Effector memory CD4-positive, alpha-beta T cell (primary cell): ENCODE measurements at places on chromosomes 16 and 17.

DNA sequence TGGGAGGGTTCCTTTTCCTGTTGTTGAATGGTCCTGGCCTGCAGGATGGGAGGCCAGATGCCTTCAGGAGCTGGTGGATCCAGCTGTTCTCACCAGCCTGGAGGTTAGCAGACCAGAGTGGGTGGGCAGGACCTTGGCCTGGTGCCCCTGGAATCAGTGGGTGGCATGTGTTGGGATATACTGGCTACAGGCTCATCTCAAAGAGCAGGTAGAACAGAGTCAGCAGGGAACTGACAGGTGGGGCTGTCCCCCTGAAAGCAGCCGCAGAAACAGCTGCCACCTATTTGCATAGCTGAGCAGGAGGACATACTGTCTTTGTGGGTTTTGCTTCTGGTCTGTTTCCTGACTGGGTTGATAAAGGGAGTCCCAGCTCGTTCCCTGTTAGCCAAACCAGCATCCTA lies 144.1 kb downstream of the RAB11FIP4 start:
- no peak for DNase-seq

DNA sequence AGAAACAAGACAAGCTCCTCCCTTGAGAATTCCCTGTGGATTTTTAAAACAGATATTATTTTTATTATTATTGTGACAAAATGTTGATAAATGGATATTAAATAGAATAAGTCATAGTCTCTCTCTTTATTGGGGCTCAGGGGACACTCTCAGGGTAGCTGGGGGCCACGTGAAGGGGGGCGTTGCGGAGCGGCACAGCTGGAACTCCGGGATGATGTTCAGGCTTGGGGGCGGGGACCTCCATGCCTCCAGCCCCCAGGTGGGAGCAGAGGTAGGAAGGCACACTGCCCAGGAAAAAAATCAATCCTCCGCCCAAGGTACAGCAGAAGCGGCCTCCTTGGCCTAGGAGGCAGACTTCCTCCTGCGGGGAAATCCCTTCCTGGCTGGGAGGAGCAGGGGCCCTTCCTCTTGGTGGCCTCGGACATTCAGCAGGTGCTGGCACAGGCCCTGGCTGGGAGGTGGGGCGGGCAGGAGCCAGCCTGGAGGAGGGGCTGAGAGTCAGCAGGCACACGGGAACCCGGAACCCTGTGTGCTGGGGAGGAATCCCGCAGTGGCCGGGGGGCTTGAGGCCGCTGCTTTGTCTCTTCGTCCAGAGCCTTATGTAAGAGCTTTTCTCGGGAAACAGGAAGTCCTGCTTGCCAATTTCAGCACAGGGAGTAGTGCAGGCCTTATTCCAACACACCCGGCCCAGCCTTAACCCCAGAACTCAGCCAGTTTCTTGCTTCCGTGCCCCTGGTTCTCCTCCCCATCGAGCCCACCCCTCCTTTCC lies 591 bp upstream of the TNFSF13 start:
- DNase-seq = no peak

GRCh38 chr16:1275791-1276579 lies 20.1 kb downstream of the TPSD1 start:
- no peak for DNase-seq

DNA sequence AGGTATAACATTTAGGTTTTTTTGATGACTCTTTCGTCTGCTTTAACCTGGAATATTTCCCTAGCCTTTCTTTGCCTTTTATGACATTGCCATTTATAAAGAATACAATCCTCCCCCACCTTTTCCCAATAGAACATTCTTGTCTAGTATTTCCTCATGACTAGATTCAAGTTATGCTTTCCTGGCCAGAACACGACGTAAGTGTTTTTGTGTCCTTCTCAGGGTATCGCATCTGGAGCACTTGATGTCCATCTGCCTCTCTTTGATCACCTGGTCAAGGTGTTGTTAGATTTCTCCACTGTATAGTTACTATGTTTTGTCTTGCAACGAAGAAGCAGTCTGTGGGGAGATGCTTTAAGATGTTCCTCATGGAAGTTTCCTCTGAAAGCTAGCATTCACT lies 87.4 kb downstream of the MSI2 start:
- no peak for DNase-seq

DNA sequence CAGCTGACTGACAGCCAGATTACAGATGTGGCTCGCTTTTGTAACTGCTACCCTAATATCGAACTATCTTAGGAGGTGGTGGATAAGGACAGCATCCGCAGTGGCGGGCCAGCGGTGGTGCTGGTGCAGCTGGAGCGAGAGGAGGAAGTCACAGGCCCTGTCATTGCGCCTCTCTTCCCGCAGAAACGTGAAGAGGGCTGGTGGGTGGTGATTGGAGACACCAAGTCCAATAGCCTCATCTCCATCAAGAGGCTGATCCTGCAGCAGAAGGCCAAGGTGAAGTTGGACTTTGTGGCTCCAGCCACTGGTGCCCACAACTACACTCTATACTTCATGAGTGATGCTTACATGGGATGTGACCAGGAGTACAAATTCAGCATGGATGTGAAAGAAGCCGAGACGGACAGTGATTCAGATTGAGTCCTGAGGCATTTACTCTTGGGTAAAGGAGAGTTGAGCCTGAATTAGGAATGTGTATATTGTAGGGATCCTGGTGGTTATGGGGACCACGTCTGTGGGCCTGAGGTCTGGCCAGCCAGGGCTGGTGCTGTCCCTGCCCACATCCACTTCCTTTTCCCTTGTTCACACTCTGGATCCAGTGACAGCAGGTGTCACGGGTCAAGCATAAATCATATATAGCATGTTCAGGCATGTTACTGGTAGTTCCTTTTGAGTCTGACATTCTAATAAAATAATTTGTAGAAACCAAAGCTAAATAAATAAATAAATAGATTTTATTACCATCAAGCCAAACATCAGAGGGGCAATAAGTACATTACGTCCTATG lies 89.0 kb upstream of the SMURF2 start:
- no peak for DNase-seq

DNA sequence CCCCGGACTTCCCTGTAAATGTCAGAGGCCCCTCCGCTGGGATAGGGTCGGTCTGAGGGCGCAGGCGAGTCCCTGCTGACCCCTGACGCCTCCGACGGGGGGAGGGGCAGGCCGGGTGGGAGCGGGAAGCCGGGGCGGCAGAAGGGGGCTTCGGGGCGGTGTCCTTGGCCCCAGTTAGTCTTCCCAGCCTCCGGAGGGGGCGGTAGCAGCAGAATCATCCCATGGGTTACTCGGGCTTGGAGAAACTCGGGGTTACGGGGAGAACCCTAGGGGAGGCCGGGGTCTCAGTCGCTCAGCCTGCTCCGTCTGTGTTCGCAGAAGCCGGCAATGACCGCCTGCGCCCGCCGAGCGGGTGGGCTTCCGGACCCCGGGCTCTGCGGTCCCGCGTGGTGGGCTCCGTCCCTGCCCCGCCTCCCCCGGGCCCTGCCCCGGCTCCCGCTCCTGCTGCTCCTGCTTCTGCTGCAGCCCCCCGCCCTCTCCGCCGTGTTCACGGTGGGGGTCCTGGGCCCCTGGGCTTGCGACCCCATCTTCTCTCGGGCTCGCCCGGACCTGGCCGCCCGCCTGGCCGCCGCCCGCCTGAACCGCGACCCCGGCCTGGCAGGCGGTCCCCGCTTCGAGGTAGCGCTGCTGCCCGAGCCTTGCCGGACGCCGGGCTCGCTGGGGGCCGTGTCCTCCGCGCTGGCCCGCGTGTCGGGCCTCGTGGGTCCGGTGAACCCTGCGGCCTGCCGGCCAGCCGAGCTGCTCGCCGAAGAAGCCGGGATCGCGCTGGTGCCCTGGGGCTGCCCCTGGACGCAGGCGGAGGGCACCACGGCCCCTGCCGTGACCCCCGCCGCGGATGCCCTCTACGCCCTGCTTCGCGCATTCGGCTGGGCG lies 542 bp downstream of the GUCY2D start:
- DNase-seq = no peak

DNA sequence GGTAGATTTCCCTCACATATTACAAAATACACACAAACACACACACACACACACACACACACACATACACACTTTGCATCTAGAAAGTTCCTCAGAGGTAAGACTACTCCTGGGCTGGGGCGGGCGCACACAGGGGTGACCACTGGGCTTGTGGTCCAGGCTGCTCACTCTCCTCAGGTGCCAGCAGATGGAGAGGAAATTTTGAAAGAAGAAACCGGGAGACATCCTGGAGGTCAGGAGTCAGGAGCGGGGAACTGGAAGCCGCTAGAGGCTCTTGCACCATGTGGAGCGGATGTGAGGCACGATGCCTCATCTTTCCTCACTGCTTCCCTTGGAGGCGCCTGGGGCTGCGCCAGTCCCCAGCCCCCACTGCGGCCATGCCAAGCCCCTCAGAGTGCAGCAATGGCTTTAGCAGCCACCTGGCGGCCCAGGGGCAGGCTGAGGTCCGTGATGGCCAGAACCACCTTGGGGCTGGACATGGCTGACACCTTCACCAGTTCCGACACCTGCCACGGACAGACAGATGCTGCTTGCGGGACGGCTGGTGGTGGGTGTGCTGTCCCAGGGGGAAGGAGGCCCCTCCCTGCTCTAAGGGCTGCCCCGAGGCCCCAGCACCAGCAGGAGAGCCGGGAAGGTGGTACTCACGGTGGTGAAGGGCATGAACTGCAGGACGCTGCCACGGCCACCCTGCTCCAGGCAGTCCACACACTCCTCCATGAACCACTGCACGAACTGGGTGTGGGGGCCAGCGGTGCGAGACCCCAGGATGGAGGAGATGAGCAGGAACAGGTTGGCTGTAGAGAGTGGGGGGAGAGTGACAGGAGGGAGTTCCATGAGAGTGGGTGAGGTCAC lies 4.1 kb downstream of the CSF3 start:
- no peak for DNase-seq

- DNase-seq = no peak
Observed at GRCh38 chr16:58096249-58096648, 32.9 kb downstream of the CFAP20 start.

DNA sequence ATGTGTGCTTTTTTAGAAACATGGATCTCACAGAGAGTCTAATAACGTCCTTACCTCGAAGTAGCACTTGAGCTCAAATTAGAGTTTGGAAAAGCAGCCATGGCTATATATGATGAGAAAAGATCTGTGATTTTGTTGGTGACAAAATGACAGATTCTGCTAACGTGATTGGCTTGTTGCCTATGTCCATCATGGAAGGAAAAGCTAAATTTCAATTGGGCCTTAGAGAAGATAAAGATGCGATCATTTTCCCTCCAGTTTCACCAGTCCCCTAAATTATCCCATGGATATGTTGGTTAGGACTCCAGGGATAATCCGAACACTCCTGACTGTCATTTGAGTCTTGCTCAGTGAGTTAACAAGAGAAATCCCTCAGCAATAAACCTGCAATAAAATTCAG lies 175.8 kb downstream of the C16orf95 start:
- no peak for DNase-seq

DNA sequence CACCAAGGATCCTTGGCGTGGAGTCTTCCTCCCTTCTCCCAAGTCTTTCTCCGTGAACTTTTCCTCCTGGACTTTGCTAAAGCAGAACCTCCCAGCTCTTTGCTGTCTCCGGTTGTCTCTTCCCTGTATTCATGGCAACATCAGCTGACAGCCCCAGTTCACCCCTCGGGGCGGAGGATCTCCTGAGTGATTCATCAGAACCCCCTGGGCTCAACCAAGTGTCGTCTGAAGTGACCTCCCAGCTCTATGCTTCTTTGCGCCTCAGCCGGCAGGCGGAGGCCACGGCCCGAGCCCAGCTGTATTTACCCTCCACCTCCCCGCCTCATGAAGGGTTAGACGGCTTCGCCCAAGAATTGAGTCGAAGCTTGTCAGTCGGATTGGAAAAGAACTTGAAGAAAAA lies 943 bp downstream of the CNTROB start:
- DNase-seq = no peak

DNA sequence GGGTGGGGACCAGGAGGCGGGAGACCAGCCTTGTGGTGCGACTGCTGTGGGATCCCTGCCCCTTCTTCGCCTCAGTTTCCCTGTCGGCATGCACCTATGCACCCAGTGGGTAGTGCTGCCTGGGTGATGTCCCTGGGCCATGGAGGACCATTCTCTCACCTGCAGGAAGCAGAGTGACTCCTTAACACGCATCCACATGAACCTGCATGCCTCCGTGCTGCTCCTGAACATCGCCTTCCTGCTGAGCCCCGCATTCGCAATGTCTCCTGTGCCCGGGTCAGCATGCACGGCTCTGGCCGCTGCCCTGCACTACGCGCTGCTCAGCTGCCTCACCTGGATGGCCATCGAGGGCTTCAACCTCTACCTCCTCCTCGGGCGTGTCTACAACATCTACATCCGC lies 25.2 kb downstream of the ADGRG5 start:
- no peak for DNase-seq

DNA sequence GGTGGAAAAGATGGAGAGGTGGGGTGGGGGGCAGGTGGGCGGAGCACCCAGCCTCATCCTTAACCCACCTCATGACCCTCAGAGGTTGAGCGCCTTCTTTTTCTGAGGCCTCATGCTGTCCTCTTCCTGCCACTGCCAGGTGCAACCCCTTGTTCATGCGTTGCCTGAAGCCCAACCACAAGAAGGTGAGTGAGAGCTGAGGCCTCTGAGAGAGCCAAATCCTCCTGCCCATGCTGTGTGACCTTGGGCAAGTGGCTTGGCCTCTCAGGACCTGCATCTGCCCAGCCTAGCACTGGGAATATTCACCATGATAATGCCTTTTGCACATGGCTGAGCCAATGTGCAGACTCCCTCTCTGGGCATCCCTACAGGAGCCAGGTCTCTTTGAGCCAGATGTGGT lies 32.1 kb downstream of the MYO15A start:
- no peak for DNase-seq

DNA sequence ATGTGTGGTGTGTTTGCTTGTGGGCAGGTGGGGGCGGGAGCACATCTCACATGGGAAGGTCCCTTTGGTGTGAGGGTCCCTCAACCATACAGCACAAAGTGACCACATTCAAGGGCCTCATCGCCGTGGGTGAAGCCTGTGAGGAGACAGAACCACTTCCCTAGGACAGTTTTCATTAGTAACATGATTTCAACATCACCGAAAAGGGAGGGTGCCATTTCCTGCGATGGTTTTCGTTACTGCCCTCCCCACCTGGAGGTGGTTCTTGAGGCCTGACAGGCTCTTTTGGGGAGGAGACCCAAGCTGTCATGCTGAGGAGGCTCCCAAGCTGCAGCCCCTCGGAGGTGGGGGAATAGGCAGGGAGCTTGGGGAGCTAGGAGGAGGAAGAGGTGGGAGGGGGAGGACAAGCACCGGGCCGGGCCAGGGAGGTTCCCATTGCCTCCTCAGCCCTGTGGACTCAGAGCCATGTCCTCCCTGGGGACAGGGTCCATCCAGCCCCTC lies 9.5 kb downstream of the CD300LB start:
- no peak for DNase-seq

DNA sequence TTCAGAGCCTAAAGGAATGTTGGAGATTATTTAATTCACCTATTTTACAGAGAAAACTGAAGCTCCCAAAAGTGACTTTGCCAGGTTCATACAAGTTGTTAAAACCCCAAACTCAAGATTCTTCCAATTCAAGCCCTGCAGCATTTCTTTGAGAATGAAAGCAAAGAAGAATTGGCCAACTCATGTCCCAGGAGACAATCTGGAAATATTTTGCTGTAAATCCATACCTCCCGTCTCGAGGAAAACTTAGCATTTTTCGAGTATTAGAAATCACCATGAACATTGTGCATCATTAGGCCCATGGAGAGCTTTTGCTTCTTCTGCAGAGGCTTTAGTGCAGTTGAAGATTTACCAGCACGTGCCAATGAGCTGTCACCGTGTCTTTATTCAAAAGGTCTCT lies 176.4 kb upstream of the KCNJ16 start:
- no peak for DNase-seq
